Chondrocyte (in vitro differentiated cells): ENCODE measurements at places on chromosomes 13 and 19. TPM values are rescaled to one million over a fixed set of nuclear protein-coding genes. Genes with fewer than 3 reads are reported as not detected.

Gene SPINT2
- total RNA-seq, result 21.3 to 28.0 TPM (median 26.4 TPM) in 3 replicates

Gene CYP4F8
- total RNA-seq, result not detected in 3 replicates

Gene ZNF850
- total RNA-seq, result 2.5 to 7.5 TPM (median 4.0 TPM) in 3 replicates

Gene MRPL34
- 56.6 to 68.7 TPM (median 61.7 TPM) in 3 replicates for total RNA-seq

Gene ATXN8OS
- total RNA-seq, result not detected in 3 replicates

Gene PRKD2
- total RNA-seq, result 21.9 to 31.9 TPM (median 23.3 TPM) in 3 replicates

Gene NRTN
- total RNA-seq, result 0.54 to 0.77 TPM in 2 of 3 replicates, not detected in the other

Gene PBX4
- 1.1 to 1.5 TPM (median 1.2 TPM) in 3 replicates for total RNA-seq

Gene ZNF787
- total RNA-seq, result 22.4 to 26.6 TPM (median 26.5 TPM) in 3 replicates

Gene FBXO27
- 4.6 to 7.4 TPM (median 6.7 TPM) in 3 replicates for total RNA-seq

Gene GDF15
- total RNA-seq, result 6.2 to 149 TPM (median 149 TPM) in 3 replicates

Gene LCP1
- total RNA-seq, result 0.19 to 1.2 TPM (median 1.00 TPM) in 3 replicates

Gene RASAL3
- total RNA-seq, result 0.05 TPM in 1 of 3 replicates, not detected in the others

Gene COL4A2
- 1,370 to 2,411 TPM (median 2,366 TPM) in 3 replicates for total RNA-seq
